Inflammatory macrophage treated with lipopolysaccharide for 1 hour (primary cell): ENCODE measurements at places on chromosomes 6 and 20.

- no peak for DNase-seq
Measured at GRCh38 chr6:90463359-90463758, 123.5 kb downstream of the MAP3K7 start.

DNA sequence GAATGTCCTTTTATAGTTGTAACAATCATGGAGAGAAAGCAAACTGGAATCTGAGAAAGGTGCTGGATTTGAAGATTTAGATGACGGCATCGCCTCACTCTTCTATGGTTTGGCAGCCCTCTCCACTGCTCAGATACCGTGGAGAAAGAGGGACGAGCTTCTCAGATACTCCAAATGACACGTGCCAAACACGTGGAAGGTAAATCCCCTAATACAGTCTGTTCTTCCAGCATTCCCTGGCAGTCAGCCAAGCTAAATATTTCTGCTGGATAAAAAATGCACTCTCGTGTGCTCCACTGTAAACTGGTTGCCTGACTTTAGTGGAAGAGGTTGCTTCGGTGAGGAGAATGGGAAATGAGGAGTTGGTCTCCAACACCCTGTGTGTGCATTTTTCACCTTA lies 16.7 kb upstream of the PRDM1 start:
- DNase-seq: no peak

GRCh38 chr20:20710443-20711315 lies 1.8 kb downstream of the RALGAPA2 start:
- peak; percentile 9 for DNase-seq

DNA sequence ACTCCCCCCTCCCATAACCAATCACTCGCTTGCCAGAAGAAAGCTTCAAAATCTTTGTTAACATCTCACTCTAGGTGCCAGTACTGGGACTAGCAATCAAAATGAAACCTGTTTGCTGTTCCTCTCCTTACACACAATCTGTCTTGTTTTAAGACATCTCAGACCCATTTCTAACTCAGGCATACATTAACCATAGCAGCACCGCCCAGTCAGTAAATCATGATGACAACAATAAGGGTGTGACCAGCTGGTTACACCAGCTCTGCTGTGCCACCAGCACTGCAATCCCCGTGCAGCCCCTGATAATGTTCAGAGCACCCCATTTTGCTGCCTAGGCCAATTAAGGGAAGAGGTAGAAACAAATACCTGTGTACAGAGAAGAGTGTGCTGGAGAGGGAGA lies 185.2 kb upstream of the TAB2 start:
- no peak for DNase-seq

DNA sequence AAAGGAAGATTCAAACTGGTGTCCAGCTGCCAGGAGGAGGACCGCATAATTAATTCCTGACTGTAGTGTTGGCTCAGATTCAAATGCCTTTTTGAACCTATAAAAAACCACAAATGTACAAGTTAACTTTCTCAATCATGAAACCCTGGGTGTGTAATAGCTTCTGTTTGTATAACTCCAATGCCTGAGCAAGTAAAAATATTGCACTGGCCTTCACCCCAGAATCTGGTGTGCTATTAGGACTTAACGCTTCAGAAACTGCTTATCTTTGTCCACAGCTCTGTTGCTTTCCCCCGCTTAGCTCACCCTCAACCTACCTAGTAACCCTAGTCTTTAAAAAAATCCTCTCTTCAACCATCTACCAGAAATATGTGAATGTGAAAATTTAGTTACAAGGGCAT lies 119.1 kb upstream of the MAP7 start:
- no peak for DNase-seq

GRCh38 chr20:64226686-64227580 lies 28.6 kb upstream of the PCMTD2 start:
- DNase-seq: no peak

DNA sequence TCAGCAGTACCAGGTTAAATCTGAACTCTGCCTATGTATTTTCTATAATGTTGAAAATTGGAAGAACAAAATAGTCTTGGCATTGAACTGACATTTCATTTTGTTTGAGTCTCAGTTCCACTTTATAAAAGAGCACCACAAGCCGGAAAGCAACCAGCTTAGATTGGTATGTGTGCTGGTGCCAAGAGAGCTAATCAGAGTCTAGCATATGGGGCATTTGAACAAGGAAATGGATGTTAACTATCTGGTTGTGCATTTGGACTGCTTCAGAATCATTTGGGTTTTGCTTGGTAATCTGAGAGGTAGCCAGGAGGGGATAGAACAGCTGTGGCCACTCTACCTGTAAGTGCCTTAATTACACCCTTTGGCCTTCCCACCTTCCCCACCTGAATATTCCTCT lies 184.8 kb downstream of the GRIK2 start:
- no peak for DNase-seq

DNA sequence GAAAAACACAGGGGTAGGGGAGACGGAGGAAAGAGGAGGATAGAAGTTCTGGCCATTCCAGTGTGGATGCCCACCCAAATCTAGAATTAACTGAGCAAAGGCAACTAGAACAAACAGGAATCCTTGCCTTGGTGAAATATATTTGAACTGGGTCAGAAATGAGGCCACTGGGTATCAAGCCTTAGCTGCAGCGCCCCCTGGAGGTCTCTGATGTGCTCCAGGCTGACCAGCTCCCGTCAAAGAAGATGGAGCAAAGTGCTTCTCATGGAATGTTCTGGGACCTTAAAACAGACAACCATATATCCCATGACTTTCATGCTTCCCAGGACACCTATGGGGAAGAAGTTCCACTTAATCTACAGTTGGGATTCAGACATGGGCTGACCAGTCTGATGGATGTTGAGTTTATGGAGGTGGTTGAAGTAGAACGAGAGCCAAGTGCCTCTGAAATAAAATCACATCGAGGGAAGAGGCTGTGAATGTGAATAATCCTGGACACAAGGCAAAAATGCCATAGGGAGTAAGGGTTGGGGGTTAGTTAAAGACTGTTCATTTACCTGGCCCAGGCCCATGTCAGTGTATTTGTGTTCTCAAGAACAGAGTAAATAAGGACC lies 50.4 kb downstream of the HLA-DPB1 start:
- DNase-seq: peak; percentile 90

DNA sequence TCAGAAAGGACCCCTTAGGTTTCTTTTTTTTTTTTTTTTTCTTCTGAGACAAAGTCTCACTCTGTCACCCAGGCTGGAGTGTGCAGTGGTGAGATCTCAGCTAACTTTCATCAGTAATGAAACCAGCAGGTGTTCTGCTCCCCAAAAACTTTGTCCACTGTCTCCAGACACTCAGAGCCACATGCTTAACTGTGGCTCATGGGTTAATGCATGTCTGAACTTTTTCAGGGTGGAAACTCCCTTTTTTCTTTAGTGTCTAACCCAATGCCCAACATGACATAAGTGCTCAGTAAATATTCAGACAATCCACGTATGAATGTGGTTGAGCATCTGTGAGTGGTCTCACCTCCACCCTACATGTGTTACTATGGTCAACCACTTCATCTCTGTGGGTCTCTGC lies 45.4 kb downstream of the MYB start:
- no peak for DNase-seq

DNA sequence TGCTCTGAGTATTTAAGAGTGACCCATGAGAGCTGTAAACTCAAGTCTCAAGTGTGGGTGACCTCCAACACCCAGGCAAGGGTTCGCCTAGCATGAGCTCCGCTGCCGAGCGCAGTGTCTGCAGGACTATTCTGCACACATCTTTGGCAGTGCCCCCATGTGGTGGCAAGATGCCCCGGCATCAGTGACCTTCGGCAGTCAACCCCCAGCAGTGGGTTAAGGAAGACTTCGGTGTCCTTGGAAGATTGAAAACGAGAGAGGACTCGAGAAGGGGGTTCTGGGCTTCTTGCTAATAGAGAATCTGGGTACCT lies 43.1 kb downstream of the RBM38 start:
- DNase-seq: no peak

DNA sequence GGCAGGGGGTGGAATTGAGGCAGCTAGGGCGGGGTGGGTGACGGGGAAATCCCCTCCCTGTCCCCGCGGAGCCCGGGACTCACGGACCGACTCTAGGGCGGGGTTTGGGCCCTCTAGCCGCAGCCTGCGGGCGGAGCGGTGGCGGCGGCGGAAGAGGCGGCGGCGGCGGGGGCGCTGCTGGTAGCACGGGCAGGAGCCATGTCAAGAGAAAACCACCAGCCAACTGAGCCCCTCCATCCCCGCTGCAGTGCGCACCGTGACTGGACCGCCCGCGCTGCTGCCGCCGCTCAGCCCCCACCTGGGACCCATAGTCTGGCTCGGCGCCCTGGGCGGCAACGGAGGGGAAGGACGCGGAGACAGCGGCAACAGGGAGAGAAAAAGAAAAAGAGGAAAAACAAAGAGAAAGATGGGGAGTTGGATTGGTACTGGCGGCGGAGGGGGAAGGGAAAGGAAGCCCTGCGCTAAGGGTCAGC lies 1.2 kb upstream of the C6orf62 start:
- DNase-seq: peak; percentile 87

DNA sequence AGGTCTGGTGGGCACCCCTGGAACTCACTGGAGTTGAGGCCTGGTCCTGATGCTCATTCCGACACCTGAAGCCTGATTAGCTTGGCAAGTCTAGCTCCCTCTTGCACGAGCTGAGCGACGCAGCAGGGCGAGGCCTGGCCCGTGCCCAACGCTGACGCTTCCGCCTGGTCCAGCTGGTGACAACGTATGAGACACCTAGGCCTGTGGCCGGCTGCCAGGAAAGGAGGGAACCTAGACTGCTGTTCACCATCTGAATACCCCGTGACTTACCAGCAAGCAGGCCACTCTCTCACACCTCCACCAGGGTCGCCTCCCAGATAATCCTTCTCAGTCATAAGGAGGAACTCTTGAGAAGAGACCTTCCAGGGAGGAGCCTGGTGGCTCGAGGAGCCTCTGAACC lies 24.5 kb downstream of the YTHDF1 start:
- no peak for DNase-seq

GRCh38 chr6:121849477-121849876 lies 414.0 kb downstream of the GJA1 start:
- peak; percentile 3 for DNase-seq

- DNase-seq: peak; percentile 76
Measured at GRCh38 chr6:143400258-143401067, 50.0 kb downstream of the ADAT2 start.

DNA sequence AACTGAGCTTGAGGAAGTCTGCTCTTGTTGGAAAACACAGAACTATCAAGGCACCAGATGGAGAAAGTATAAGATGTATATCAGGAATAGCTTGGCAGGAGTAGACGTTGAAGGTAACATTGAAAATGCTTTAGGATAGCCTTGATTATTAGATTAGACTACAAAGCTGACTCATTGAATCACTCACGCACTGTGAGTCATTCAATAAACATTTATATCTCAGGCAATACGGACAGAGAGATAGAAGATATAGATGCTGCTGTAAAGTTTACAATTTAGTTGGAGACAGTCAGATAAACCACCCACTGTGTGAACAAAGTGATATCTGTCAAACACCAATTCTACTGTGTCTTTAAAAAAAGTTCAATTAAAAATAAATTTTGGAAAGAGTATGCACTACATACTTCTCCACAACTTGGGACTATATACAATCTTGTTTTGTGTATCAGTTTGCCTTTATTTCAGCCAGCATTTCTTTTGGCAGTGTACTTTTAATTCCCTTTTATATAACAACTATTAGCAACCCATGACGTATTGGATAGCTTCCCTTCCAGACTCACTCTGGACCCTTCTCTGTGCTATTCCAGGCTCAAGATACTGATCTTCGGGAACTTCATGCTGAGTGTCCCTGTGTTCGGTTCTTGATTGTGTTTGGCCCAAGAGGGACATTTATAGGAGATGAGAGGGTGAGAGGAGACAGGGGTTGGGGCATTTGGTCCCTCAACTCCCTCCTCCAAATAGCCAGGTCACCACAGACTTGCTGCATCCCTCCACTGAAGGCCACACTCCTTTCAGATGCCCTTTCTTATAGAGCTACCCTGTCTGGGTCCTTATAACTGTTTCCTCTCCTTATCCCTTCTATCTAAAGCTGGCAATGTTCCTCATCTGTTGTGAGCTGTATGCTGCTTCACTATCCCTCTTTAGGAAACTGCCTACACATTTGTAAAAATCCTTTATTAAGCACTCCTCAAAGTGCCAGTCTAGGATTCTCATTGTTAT lies 176.6 kb upstream of the PTPRK start:
- DNase-seq: no peak

DNA sequence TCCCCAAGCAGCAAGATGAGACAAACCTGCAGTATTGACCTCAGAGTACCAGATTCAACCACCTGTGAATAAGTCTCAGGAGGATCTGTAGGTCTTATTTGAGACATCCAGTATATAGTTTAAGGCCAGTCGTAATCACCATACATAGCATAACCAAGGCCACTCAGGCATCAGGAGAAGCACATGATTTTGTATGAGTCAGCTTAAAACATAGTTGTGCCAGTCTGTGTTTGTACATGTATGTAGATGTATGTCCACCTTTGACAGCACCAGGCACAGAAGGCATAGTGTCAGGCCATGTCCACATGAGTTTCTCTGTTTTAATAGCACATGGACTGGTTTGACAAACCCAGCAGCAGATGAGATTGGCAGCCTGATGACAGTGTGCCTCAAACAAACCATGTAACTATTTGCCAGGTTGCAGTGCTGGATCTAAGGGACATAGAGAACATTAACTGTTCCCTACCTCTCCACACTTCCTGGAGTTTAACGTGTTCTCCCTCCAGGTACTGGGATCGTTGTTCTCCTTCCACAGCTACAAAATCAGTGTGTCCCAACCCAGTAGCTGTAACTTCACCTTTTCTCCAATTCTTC lies 8.6 kb upstream of the ASIP start:
- no peak for DNase-seq

GRCh38 chr20:2122936-2123335 lies 21.3 kb downstream of the STK35 start:
- no peak for DNase-seq
